MCF 10A (cell line): ENCODE measurements at places on chromosomes 6 and 20.

- peak; percentile 82 for DNase-seq
These were observed 73.5 kb downstream of the ARMC2 start for GRCh38 chr6:108921547-108922361.

GRCh38 chr20:37178839-37179682 is at the start of the genes MROH8 and RPN2:
Gene MROH8, minus strand, starts transcription at chr20:37179548.
Gene RPN2, plus strand, starts transcription at chr20:37179330. Its CDS starts 27 bp downstream, at chr20:37179357.
- DNase-seq: peak; percentile 98

DNA sequence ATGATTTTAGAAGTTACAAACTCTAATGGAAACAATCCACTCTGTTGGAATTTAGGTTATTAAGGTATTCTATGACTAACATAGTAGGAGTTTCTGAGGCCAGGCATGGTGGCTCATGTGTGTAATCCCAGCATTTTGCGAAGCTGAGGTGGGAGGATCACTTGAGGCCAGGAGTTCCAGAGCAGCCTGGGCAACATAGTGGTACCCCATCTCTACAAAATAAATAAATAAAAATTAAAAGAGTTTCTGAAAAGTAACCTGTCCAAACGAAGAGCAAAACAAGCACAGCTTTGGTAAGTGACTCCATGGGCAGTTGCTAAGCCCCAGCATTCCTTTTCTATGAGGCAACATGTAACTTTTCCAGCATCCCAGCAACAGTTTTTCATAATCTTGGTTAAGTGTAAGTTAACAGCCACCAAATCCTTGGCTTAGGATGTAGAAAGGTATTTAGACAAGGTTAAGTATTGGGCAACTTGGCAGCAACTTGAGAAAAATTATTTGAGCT is 86.3 kb downstream of the SOX4 start:
- peak; percentile 64 for DNase-seq

DNA sequence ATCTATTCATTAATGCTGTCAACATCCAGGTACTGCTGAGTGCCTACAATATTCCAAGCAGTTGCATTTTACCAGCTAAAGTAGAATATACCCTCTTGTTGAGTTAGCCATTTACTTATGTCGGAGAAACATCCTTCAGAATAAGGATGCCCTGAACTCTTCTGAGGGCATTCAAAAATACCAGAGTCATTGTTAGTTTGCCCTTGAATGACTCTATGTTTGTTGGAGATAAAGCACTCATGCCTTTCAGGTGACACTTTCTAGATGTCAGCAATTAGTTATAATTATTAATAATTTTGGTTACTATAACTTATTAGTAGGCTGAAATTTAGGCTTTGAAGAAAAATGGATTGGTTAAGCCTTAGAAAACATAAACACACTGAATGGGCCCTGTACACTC is 286.2 kb upstream of the STXBP5 start:
- DNase-seq: no peak

- no peak for DNase-seq
These were observed 33.2 kb downstream of the RANBP9 start for GRCh38 chr6:13678255-13678983.

- DNase-seq: no peak
These were observed 26.1 kb upstream of the C20orf204 start for GRCh38 chr20:64009811-64010387.

- DNase-seq: no peak
These were observed 17.8 kb downstream of the EEF1E1 start for GRCh38 chr6:8084586-8084985.

GRCh38 chr6:135801755-135802465 is 49.6 kb upstream of the PDE7B start:
- DNase-seq: no peak

- no peak for DNase-seq
These were observed 55.6 kb downstream of the SLC22A1 start for GRCh38 chr6:160177220-160177619.

DNA sequence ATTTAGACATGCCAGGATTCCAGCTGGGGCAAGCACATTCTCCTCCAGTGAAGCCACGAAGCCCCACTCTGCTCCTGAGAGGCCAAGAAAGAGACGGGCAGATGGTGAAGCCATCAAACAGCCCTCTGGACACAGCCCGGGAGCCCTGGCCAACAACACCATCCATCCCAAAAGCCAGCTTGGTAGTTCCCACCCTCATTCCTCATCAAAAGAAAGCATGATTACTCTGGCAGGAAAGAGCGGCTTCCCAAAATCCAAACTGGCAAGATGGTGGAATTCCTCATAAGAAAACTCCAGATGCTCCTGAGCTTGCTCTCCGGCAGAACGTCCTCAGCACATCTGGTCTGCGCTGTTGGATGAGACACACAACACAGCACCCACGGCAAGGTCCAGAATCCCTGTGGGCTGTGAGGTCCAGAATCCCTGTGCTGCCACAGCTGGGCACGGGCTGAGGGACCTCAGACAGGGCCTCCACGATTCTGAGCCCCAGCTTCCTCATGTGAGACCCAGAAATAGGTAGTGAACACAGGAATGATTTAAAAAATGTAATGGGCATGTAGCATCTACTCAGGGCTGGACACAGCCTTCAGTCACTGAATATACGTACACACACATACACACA is 52.6 kb downstream of the THBS2 start:
- no peak for DNase-seq

DNA sequence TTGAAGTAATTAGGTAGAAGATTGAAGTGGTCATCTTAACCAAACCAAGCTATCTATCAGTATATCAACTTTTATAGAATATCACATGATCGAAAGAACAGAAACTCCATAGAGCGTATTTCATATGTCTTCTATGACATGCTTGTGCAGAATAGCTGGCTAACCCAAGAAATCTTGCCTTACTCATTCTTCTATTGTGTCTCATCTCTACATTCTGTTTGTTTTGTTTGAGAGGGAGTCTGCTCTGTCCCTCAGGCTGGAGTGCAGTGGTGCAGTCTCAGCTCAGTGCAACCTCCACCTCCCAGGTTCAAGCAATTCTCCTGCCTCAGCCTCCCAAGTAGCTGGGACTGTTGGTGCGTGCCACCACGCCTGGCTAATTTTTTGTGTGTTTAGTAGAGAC is 10.6 kb downstream of the TAB2 start:
- DNase-seq: no peak

DNA sequence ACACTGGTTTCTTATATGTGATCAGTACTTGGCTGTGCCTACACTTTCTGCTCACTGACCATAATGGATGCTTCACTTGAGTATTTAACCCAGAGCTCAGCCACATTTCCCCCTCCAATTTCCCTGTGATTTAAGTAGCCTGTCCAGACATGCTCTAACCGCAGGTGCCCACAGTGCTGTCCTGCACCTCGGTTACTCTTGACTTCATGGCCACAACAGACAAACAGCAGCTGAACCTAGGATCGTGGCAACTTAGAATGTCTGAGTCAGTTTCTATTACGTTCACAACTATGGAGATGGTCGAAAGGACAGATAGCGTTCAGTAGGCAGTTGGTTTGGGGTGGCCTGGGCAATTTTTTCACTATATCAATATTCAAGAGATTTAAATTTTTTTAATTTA is 306.9 kb upstream of the SGK1 start:
- peak; percentile 52 for DNase-seq

DNA sequence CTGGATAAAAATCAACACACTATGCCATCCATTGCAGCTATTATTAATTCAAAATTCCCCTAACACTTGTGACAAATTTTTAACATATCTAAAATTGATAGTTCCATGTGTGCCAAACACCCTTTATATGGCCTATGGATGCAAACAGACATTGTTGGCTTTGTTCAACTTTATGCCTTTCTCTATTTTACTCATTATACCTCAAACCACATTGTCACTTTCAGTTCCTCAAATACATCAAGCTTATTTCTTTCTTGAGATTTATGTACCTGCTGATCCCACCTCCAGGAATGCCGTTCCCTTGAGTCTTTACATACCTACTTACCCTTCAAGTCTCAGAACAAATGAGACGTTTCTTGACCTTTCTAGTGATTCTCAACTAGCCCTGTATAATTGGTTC is 193.5 kb upstream of the PLN start:
- no peak for DNase-seq

DNA sequence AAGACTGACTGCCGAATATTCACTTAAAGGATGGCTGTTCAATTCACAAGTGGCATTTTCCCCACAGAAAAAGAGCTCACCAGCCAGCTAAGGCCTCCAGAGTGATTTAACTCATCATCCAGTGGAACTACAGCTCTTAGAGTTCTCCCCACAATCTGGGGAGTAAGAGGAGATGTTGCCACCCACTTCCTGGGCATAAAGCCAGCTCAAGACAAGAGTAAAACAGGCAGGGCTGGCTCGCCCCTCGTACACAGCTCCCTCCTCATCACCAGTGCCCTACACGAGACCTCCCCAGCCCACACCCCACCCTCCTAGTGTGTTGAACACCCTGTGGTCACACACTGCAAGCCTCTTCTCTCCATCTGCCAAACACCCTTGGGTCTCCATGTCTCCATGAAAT is 47.2 kb upstream of the IPCEF1 start:
- DNase-seq: peak; percentile 71

DNA sequence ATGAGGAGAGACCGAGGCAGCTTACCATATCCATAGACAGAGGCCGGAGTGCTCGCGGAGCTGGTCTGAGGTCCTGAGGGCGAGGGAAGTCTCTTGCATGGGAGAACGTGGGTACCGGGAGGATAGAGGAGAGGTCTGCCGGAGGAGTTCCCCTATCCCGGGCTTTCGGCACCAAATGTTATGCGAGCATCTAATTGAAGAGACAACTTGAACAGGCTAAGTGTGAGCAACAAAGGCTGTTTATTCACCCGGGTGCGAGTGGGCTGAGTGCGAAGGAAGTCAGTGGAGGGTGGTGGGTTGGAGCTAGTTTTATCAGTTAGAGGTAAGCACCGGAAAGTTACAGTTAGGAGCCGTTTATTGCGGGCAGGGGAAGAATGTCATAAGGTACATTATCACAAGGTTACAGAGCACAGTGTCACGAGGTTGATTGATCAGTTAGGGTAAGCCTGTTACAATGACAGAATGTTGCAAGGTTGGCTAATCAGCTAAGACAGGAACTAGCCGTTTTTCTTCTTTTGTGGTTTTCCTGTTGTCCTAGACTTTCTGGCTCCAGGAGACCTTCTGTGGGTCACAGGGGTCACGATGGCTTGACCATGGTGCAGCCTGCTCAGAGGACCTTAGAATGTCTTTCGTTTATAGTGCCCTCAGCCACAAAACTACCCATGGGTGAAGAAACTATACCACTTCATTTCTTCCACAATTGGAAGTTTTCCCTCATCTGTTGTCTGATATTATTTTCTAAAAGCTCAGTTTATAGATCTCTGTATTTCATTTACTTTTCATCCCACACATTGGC is 746.0 kb upstream of the ADGRB3 start:
- DNase-seq: no peak

DNA sequence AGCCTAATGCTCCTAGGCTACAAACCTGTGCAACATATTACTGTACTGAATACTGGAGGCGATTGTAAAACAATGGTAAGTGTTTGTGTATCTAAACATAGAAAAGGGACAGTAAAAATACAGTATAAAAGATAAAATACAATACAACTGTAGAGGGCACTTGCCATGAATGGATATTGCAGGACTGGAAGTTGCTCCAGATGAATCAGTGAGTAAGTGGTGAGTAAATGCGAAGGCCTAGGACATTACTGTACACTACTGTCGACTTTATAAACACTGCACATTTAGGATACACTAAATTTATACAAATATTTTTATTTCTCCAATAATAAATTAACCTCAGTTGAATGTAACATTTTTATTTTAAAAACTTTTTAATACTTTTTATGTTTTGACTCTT is 485.0 kb downstream of the MMUT start:
- DNase-seq: no peak

DNA sequence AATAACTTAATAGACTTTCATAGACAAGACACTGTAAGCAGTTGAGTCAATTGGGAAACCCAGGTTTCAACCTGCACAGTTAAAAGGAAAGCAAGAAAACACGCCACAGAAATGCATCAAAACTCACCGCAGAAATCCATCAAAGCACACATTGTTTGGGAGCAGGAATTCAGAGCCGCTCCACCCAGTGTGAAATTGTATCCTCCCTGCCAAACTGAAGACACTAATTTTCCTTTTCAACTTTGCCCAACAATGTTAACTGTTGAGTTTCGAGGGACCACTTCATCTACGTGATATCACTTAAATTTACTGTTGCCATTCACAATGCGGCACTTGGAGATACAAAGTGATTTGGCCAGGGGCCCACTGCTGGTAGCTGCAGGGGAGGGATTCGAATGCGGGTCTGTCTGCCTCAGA is 92.7 kb downstream of the DACT2 start:
- DNase-seq: no peak

GRCh38 chr6:168935628-168936010 is 318.0 kb downstream of the THBS2 start:
- no peak for DNase-seq

DNA sequence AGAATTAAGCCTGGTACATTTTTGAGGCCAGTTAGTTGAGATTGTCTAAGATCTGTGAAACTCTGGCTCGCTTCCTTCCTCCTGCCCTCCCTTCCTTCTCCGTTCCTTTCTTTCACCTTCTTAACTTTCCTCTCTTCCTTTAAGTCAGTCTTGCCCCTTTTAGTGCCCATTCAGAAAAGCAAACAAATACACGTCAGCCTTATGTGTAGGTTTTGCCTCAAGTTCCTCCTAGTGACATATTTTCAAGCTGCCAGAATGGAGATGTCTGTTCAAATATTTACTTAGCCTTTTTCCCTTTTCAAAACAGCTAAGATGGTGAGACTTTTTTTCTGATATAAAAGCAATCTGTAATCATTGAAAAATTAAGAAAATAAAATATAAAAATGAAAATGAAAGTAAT is 178.4 kb downstream of the FARS2 start:
- DNase-seq: no peak

GRCh38 chr6:169005166-169005565 is 248.5 kb downstream of the THBS2 start:
- no peak for DNase-seq

DNA sequence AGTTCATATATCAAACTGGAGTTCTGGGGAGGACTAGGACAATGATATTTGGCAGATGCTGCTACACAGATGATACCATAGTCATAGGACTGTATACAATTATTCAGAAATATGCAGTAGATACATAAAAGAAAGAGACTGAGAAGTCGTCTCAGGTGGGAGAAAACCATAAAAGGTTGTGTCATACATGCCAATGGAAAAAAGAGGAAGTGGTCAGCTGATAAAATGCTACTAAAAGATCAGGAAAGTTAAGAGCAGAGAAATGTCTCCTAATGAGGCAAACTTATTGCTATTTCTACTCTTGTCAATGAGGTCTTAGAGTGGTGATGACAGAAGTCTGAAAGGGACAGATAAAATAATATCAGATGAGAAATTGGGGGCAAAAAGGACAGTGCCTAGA is 407.6 kb downstream of the COL12A1 start:
- DNase-seq: no peak

DNA sequence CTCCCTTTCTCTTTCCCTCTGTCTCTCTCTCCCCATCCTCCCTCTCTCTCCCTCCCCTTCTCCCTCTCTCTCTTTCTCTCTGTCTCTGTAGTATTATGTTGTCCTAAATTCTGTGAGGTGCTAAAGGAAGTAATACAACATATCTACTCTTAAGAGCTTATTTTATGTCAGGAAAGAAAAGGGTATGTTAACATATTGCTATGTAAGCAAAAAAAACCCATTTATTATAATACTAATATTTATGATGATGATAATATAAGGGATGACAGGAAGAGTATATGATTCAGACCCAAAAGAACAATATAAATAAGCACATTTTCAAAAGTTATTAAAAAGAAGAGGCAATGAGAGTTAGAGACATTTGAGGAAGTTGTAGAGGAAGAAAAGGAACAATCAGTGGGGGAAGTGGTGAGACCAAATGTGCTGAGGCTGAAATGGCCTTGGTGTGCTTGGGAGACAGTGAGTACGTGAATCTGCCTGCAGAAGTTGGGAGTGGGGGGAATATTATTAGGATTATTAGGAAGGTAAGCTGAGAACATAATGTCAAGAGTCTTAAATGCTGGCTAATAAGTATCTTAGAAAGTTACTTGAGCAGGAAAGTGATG is 303.6 kb upstream of the FERMT1 start:
- DNase-seq: no peak
